ENCODE measurements at places on chromosomes 7 and 10. TPM values are rescaled to one million over a fixed set of nuclear protein-coding genes. Genes with fewer than 3 reads are reported as not detected.

The CYP3A5 gene
- 53.0 TPM for total RNA-seq

The WNT2 gene
- total RNA-seq, result 2.8 TPM

The STRA8 gene
- not detected for total RNA-seq

The JMJD1C gene
- 58.3 TPM for total RNA-seq

The CYP17A1 gene
- not detected for total RNA-seq
